AG08395 (cell line): ENCODE measurements at places on chromosomes 5 and 9.

- DNase-seq: no peak
Observed at GRCh38 chr9:87277346-87277745, 220.3 kb upstream of the DAPK1 start.

- no peak for DNase-seq
Observed at GRCh38 chr9:84857211-84857610, 187.7 kb downstream of the NTRK2 start.

- DNase-seq: no peak
Observed at GRCh38 chr5:65923339-65923738, 3.0 kb upstream of the ERBIN start.

DNA sequence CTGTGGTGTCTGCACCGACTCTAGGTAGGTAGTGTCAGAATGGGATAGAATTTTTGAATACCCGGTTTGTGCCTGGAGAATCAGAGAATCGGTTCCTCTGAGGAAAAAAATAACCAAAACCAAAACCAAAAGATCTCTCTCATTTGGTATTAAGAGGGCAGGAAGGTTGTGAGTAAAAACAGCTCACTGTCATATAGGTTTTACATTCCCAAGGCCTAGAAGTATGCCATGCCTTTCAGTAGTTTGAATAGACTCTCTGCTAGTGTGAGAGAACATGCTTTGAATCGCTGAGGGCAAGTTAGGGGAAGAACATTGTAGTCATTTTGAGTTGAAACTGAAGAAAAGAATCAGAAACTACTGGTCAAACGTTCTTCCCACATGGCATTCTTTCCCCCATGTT lies 411.4 kb upstream of the CD180 start:
- DNase-seq: no peak

DNA sequence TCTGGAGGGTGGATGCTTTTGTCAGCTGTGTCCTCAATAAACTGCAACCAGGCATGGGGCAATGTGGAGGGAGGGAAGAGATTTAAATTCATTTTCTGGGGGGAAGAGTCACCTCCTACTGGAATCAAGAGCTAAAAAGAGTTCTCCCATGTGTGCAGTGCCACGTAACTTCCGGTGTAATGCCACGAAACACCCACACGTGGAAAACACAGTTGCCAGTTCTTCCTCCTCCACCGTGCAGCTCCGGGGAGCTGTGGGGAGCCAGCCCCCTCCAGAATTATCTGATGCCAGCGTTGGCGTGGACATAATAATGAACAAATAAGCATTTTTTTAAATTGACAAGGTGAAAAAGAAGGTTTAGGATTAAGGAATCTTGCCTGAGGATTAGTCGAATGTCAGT lies 32.1 kb upstream of the MED10 start:
- no peak for DNase-seq

- peak; percentile 92 for DNase-seq
Observed at GRCh38 chr9:136551401-136552116, 5.7 kb upstream of the NOTCH1 start.

DNA sequence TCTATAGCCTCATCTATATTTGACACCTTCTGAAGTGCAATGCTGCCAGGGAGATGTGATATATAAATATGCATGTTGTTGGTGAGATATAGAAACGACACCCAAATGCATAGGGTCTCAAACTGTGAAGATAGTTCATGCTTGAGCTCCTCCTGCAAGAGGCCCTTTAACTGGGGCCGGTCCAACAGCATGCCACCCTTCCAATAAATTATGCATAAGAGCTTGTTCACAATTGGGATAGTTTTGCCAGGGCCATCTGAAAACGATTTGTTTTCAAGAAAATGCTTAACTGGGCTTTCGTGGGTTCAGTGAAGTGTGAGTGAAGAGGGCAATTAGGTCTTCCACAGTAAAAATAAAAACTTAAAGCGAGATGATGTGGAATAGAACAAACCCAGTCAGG lies 424.2 kb upstream of the WWC1 start:
- DNase-seq: no peak

- no peak for DNase-seq
Observed at GRCh38 chr5:133521801-133522200, 90.5 kb downstream of the FSTL4 start.

DNA sequence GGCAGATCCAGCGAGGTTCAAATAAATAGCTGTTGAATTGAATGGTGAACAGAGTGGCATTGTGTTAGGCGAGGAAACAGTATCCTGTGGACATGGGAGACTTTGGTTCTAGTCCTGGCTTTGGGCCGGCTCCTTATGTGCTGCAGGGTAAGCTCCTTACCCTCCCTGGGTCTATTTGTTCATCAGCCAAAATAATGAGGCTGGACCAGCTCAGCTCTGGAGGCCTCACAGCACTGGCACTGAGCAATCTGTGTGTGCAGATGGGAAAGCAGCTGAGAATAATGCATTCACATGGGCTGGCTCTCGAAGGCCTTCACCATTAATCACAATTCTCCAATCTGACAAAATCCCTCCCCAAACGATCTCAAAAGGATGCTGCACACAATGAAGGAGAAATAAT lies 81.9 kb downstream of the APBA1 start:
- DNase-seq: no peak

GRCh38 chr9:71987471-71988371 lies 72.7 kb downstream of the C9orf57 start:
- no peak for DNase-seq

- peak; percentile 4 for DNase-seq
Observed at GRCh38 chr5:96936431-96937320, 796 bp downstream of the LNPEP start.

DNA sequence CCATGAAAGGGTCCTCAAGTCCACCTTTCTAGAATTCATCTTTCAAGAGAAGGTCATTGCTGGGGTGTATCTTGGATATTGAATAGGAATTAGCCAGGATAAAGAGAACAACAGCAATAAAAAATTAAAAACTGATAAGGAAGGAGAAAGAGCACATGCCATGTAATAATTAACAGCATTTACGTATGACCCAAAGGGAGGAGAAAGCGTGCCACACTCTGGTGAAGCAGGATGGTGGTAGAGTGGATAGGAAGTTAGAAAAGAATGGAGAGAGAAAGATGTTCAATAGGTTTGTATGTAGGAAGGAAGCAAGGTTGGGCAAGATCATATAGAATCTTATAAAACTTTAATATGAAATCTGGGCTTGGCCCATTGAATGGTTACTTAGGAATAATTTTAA lies 751.5 kb downstream of the MAT2B start:
- no peak for DNase-seq

DNA sequence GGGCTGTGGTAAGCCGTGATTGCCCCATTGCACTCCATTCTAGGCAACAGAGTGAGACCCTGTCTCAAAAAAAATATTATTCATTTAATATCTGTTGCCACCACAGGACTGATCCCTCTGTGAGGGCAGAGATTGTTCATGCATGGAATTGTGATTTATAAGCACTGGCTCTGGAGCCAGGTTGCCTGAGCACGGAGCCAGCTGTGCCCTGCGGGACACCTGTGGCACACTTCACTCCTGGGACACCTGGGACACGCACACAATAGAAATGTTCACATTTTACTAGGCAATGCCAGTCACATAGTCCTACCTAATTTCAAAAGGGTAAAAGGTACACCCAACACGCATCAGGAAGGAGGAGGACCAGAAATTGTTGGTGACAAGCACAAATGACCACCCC lies 83.0 kb upstream of the GABRP start:
- no peak for DNase-seq

DNA sequence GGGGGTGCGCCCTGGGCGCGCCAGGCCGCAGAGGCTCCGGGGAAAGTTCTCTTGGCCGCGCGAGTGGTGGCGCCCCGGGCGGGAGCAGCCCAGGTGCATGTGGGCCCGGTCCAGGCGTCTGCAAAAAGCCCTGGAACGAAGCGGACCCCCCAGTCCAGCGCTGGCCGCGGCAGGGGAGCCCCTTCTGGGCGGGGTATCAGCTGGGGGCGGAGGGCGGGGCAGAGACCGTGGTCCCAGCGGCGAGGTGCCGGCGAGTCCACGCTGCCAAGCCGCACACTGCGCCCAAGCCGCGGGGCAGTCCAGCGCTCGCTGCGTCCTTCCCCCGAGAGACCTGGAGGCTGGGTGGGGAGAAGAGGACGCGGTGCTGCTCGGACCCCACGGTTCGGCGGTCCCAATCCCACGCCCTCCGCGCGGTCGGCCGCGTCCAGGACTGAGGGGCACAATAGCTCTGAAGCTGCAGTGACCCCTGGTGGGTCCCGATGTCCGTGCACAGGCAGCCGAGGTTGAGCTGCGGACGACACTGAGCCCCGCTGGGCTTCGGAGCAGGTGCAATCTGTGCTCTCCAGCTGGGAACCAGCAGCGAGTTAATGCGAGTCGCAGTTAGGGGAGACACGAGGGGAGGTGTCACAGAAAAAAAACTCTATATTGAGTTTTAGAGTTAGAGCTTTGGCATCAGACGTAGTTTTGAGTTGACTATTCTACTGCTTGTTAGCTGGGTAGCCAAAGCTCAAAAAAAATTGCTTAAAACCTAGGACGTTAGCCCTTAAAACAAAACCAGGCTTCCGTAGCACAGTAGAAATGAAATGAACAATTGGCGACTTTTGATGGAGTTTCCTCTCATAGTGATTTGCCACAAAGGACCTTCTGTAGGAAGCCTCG lies 1.1 kb upstream of the EPB41L4A start:
- DNase-seq: peak; percentile 68

DNA sequence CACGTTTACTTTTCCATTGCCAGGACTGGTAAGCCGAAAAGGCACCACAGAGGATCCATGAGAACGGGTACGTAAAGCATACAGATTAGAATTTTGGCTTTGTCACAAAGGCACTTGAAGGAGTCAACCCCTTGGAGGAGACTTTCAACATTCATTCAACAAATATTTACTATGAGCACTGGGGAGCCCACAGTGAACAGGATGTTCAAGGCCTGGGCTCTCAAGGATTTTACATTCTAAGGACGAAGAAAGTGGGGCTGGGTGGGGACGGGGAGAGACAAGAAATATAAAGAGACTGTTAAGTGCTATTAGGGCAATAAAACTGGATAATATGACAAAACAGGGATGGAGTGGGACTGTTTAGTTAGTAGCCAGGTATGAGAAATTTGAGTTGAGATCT lies 66.0 kb downstream of the KLF4 start:
- DNase-seq: no peak

DNA sequence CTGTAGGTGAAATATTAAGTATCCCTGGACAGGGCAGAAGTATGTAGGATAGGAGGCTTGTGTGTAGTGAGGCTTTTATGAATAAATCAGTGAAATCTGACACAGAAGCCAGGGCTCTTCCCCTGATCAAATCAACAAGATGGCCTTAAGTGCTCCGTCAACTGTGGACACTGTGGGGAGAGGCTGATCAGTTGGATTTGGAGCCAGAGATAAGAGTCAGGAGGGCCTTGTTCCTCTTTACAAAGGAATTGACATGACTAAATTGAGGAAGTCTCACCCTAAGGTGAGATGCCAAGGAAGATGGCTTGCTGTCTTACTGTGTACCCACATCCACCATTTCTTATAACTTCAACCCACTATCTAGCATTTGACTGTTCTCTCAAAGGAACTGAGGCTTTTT lies 91.6 kb upstream of the PRRC1 start:
- DNase-seq: no peak

DNA sequence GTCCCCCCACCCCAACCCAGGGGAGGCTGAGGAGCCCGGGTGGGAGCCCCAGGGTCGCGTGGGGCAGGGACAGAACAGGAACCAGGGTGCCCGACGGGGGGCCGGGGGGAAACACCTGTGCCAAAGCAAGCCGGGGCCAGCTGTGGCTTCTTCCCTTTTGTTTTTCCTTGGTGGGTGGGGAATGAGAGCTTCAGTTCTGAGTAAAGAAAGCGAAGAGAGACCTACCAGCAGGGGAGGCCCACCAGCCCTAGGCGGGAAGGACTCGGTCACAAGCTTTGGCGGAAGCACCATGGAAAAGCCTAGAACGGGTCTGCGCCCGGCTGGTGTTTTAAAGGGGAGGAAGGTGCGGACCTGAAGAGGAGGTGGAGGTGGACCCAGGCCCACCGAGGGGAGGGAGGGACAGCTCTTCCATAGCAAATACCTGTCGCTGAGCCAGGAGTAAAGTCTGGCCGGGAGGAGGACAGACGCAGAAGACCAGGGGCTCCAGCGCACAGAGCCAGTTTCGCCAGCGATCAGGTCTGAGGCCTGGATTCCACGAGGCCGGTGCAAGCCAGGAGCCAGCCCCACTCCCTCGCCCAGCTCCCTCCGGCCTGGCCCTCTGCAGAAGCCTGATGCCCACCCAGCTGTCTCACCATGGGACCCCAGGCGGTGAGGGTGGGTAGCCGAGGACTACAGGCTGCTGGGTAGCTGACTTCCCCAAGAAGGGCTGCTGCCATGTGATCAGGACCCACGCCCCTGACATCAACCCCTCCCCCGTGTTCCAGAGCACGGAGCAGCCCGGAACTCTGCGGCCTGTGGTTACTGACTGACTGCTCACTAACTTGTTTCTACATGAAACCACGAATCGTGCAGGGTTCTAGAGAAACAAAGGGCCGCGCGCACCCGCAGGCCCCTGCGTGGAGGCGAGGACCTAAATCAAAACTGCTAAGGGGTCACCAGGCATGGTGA lies 849 bp upstream of the MGAT1 start:
- DNase-seq: no peak

DNA sequence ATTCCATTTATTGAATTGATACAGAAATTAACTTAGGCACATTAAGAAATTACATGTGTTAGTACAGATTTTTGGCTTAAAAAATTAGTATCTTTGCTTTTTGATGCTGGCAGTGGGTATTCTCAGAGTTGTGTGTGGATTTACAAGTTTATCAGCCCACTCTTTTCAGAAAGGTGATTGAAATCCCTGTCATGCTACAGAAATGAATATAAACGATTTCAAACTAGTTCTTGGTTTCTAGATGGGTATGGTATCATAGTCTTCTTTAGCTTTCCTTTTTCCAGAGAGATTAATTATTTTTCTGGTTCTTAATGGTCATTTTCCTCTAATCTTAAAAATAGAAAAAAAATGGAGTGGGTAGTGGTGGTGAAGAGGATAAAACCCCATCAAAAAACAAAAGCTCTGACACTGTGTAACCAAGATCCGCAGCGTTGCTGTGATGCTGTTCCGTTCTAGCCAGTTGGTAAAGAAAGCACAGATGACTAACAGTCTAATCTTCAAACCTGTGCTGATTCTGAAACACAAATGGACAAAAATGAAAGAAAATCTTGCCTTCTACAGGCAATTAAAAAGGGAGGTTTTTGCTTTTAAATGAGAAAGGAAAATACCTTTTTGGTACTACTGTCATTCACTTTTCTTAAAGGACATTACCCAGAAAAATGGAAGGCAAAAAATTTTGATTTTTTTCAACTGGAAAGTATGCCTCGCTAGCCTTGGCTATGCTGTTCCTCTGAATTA lies 5.2 kb downstream of the LRRTM2 start:
- no peak for DNase-seq

GRCh38 chr9:105646879-105647594 lies 15.2 kb upstream of the TAL2 start:
- DNase-seq: no peak

DNA sequence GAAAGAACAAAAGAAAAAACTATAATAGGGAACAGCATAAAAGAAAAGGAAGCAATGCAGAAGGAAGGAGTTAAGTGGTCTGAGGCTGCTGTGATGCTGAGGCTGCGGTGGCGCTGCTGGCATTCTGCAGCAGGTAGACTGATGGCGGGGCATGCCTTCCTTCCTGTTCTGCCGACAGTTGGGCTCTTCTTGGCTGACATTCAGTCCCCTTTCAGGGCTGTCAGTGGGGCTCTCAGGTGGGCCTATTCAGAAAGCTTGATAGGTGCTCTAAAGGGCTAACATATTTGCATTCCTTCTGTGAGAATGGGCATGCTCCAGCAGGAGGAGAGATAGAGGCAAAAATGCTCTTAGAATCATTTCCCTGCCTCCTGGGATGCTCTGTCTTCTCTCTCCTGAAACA lies 5.1 kb upstream of the CLINT1 start:
- no peak for DNase-seq
